ENCODE measurements at places on chromosomes 7 and 10. TPM values are rescaled to one million over a fixed set of nuclear protein-coding genes. Genes with fewer than 3 reads are reported as not detected.

Gene CTAGE15
- total RNA-seq, result not detected

DNA sequence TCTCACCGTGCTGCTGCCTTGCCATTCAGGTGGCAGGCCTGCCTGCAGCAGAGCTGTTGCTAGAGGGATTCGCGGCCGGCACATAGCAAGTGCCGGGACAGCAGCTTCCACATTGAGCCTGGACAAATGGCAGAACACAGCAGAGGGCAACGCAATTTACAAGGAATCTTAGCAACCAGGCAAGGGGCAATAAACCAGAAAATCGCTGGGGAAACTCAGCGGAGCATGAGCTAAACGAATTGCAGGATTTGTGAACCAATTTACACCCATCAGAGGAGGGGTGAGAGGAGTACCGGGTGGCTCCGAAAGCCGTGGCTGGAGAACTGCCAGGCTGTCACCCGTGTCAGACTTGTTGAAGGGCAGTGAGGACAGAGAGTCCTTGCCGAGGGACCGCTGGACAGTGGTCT is 58.6 kb upstream of the LOXL4 start:
- no peak for DNase-seq

Gene HEPACAM2
- total RNA-seq, result not detected

GRCh38 chr10:31866118-31866670 is 62.4 kb downstream of the ARHGAP12 start:
- DNase-seq, result no peak

DNA sequence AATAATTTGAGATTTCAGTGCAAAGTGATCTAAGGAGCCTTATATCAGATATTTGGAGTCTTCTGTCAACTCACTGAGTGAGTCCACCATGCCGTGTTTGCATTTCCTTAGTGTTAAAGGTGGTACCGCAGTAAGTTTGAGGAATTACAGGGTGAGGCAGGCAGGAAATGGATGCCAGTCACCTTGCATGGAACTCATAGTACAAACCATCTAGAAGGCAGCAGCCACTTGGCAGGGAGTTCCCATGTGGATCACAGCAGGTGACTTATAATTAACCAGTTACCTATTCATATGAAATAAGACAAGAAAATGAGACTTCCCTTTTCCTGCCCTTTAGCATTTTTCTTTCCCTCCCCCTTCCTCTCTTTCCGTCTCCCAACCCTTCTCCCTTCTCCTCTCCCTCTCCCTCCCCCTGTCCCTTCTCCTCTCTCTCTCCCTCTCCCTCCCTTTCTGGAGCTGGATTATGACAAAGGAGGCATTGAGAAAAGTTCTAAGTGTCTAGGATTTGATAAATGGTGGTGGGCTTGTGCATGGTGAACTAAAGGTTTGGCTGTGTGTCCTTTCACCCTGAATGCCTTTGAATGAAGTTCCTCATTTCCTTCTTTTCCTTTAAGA is 94.1 kb downstream of the LRRC4 start:
- DNase-seq, result no peak

DNA sequence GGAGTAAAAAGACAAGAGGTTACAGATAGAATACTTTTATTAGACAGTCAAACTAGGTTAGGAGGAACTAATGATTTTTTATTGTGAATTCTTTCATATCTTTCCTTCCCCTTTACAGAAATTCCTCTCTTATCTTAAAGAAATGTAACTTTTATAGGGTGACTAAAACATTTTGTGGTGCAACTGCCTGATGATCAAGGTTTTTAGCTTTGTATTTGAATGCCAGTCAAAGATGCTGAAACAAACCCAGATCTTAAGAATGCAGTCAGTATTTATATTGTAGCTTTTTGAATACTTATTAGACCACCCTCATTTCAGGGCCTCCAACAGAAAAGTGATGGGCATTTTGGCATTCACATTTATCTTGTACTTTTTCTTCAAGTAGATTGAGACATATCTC is 27.4 kb downstream of the TAX1BP1 start:
- DNase-seq, result no peak

GRCh38 chr7:17622451-17622850 is 317.8 kb downstream of the SNX13 start:
- DNase-seq, result no peak

DNA sequence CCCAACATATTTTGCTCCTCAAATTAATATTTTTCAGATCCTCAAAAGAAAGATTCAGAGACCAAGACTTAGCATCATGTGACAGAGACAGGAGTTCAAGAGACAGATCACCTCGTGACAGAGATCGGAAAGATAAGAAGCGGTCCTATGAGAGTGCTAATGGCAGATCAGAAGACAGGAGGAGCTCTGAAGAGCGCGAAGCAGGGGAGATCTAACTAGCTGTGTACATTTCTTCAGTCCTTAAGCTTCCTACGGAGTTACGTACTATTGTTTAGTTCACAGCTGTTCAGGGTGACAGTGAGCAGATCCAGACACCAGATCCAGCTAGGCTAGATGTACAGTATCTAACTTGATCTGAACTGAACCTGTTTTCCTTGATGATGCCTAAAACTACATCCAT is 61.3 kb downstream of the KLRG2 start:
- DNase-seq, result no peak

Gene CPED1
- total RNA-seq, result not detected

Gene CHST3
- total RNA-seq, result 49.3 TPM

GRCh38 chr10:109203646-109204353 is 719.5 kb downstream of the XPNPEP1 start:
- no peak for DNase-seq

- DNase-seq, result peak; percentile 64
These were observed 117.1 kb downstream of the ZMIZ1 start for GRCh38 chr10:79185796-79186374.

DNA sequence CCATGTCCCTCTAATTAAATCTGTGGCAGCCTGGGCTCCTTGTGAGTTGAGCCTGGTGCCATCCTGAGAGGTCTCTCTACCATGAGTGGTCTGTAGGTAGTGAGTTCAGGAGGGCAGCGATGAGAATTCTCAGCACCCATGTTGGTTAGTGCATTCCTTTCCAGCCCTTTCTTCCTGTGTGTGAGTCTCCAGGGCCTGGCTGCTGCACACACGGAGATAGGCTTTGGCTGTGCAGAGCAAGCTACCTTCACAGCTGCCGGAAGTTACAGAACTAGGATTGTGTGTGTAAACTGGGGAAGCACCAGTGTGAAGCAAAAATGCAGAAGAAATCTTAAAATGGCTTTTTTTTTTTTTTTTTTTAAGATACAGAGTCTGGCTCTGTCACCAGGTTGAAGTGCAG is 358.6 kb downstream of the PAXIP1 start:
- no peak for DNase-seq

DNA sequence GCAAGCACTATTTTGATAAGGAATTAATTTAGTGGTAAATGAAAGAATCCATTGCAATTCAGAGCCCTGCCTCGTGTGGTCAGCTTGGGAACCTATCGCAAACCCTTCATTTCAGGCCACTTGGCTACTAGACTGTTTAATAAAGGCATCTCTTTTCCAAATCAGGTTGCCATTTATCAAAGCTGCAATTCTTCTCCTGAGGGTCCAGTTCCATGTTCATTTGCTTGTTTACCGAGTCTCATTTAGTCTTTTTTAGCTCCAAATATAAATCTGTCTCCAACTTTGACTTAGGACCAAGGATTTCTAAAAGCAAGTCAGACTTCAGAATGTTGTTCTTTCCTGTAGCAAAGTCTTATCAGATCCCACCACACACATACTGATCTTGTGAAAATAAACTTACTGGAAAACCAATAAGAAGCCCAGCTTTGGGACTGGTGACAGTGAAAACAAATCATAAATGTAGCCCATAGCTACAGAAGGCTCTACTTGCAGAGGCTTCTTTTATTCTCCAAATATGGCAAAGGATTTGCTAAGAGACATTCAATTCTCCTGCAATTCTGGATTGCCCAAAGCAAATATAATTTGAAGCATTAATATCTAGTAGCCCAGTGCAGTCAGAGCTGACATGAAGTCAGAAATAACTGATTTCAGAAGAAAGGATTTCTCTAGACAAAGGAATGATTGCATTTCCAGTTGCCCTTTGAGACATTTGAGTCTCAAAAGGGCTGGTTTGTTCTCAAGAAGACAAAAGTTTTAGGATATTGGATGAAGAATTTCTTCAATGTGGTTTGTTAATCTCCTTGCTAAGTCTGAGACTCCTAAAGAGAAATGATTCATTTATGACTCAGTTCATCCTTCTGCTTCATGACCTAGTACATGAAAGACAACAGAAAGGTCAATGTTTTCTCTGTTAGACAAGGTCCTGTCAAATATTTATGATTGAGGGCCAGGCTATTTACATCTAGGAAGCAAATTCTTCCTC is 28.0 kb downstream of the PPP1R3C start:
- DNase-seq, result peak; percentile 16

DNA sequence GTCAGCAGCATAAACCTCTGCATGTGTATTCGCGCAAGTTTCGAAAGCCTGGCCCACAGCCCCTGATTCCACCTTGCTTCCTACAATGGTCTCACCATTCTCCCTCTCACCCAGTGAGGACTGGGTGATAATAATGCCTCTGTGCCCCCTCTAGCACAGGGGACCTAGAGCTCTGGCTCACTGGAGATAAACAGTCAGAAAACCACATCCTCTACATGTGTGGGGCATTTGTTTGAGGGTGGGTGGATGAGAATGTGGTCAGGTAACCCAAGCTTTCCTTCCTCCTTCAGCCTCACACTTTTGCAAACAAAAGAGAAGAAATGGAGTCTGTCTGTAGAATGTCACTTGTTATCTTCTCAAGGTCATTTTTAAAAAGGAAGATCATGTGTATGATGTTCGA is 373.5 kb downstream of the KCNMA1 start:
- DNase-seq, result no peak

Gene ACTR3C
- 23.0 TPM for total RNA-seq

DNA sequence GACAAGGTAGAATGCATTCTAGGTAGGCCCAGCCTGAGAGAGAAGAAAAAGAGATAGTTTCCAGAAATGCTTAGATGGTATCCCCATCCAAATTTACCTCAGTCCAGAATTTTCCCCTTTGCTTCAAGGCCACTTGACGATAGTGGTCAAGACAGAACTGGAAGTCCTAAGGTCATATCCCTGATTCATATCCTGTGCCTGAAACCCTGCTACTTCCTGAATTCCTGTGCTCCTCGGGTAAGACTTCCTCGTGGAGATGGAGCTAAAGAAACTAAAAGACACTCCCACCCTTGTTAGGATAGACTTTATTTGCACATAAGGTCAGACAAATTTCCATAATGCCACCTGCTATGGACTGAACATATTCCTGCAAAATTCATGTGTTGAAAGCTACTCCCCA is 175.9 kb downstream of the EVX1 start:
- no peak for DNase-seq

Gene BLNK
- not detected for total RNA-seq

DNA sequence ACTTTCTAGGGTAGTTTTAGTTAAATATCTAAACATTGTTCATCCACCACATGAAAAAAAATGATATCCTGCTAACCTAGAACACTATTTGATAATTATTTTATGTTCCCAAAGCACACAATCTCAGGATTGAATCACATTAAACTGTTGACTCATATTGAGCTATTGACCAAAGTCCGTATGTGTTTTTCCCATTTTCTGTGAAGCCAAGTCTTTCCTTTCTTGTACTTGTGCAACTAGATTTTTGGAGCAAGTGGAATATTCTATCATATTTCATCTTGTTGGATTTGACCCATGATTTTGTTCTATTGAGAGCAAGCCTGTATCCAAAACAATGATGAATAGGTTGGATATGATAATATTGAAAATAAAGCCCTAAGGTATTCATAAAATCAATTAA is 164.6 kb downstream of the SKAP2 start:
- DNase-seq, result no peak

DNA sequence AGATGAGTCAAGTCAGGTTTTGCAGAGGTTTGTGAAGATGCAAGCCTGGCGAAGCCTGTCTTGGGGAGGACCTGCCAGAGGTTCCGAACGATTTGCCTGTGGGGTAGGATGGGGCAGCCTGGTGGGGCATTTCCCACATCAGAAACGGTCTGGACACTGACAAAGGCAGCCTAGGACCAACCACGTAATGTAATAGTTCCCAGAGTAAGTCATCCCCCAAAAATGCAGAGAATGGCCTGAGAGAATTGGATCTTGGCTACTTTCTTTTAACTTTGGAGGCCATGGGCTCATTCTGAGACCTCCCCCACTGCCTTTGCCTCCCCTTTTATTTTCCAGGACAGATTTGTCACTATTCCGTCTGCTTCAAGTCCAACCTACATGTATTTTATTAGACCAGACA is 168.9 kb upstream of the SH2B2 start:
- DNase-seq, result no peak

- DNase-seq, result peak; percentile 19
These were observed 13.0 kb downstream of the MCMBP start for GRCh38 chr10:119859420-119860258.

Gene PAPSS2
- 77.9 TPM for total RNA-seq

DNA sequence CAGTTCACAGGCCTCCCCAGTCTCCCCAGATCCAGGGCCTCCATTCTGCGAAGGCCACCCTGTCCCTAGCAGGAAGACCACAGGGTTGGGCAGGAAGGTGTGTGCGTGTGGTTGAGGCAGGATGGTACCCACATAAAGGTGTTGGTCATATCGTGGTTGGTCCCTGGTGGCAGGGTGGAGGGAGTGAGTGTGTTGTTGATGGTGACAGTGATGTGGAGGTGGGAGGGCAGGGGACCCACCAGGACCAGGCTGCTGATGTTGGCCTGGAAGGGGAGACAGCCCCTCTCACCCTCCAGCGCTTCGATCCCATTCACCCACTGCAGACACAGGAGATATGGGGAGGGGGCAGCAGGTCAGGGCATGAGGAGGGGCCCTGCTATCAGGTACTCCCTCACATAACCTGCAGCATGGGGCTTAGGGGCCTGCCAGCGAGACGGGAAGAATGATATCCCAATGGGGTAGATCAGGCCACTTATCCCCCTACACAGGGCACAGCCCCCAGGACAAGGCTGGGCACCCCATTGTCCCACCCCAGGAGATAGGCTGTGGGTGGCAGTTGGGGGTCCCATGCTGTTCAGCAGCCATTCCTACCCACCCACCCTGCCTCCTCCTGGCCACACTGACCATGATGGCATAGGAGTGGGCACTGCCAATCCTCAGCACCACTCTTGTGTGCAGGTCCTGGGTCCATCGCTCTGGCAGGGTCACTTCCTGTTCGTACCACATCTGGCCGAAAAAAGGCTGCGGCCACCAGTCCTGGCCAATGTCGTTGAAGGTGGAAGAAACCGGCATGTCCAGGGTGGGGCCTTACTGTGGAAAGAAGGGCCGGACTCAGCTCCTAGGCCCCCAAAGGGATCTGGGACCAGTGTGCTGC is 69.0 kb upstream of the ZNF479 start:
- DNase-seq, result no peak

DNA sequence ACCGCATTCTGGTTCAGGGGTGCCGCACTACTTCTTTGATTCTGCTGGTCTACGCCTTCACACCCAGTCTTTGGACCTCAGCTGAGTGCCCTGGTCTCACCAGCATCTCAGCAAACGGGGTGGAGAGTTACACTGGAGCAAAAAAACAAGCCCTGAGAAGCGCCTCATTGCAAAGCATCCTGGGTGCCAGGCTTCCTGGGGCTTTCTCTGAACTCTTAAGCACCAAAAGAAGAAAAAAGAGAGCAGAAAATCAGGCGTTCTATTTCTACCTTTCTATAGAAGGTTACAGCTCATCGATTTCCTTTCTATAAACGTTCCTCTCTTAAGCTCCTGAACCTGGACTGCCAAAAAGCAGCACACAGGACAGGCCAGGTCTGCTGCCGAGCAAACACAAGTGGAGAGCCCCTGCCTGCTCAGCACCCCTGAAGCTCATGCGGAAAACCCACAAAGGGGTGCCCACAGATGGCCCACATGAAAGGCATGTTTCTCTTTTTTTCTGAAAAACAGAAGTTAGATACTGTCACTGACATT is 217.9 kb downstream of the SFMBT2 start:
- DNase-seq, result no peak

Data from Caki2 (cell line).